ENCODE measurements at places on chromosomes 1 and 21.

- no peak for DNase-seq
Measured at GRCh38 chr1:53951697-53952096, 5.5 kb downstream of the LRRC42 start.

- DNase-seq, result no peak
Measured at GRCh38 chr1:209106237-209106741, 477.2 kb upstream of the CAMK1G start.

- no peak for DNase-seq
Measured at GRCh38 chr1:33267468-33268205, 11.3 kb downstream of the ZNF362 start.

DNA sequence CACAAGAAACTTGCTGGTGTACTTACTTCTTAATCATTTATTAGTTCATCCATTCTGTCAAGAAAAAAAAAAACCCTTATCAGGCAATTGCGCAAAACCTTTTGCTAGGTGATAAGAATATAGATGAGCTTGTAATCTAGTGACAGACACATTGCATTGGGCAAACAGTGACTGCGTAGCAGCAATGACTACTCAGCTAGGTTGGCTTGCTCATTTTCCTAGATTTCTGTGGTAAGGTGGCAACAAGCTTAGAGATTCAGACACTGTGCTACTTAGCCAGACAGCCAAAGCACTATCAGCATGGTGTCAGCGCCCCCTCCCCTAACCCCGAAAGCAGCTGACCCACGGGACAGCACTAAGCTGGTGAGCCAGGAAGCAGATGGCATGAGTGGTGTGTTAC, 203.1 kb downstream of the BARHL2 start:
- no peak for DNase-seq

DNA sequence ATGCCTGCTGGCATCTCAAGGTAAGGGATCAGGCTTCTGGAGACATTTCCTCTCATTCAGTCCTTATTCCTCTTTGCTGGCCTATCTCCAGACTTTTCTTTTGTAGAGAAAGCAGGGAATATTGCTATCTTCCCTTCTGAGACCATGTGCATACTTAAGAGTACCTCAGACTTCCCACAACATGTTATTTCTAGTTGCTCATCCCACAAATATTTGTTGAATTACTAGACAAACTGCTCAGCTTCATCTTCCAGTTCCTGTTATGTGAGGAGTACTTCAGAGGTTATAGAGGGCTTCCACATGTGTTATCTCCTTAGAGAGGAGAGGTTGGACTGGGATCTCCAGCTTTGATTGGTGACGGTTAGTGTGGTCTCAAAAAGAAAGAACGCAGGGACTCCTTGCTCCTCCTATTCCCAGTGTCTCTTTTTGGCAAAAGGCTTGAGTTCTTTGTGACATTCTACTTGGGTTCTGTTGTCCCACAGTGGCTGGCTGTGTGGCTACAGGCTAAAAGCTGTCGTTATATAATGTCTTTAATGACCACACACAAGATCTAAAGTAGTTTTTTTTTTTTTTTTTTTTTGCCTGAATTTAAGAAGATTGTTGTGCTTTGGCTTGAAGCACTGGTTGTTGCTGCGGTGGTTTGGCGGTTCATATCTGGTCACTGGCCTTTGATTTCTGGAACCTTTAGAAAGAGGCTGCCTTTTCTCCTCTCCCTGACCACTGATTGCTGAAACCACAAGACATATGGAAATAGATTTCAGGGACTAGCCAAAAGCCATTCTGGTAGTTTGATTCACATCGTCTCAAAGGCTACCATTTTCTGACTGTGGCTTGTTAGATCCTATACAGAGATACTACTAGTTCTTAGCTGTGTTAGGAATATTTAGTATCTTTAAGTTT, 78.7 kb downstream of the FGGY start:
- no peak for DNase-seq

DNA sequence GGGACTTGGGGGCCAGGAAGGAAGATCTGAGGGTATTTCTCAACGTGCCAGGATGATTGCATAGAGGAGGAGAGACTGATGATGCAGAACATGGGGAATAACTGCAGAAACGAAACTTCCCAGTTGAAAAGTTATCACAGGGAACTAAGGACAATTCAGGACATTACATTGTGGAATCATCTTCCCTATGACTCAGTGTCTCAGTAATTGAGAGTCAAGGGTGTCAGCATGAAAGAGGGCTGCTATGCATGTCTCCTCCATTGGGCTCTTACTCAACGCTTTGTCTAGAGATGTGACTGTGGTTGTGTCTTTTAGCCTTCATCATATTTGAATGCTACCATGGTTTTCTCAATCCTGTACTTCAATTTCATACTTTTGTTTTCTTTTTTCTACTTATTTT, 48.9 kb upstream of the PTGFR start:
- DNase-seq, result no peak

- no peak for DNase-seq
Measured at GRCh38 chr1:29240400-29240837, 4.1 kb downstream of the PTPRU start.

- no peak for DNase-seq
Measured at GRCh38 chr21:31752352-31752751, 20.4 kb upstream of the SCAF4 start.

GRCh38 chr1:54249819-54250435, 50.0 kb downstream of the MRPL37 start:
- DNase-seq, result no peak

DNA sequence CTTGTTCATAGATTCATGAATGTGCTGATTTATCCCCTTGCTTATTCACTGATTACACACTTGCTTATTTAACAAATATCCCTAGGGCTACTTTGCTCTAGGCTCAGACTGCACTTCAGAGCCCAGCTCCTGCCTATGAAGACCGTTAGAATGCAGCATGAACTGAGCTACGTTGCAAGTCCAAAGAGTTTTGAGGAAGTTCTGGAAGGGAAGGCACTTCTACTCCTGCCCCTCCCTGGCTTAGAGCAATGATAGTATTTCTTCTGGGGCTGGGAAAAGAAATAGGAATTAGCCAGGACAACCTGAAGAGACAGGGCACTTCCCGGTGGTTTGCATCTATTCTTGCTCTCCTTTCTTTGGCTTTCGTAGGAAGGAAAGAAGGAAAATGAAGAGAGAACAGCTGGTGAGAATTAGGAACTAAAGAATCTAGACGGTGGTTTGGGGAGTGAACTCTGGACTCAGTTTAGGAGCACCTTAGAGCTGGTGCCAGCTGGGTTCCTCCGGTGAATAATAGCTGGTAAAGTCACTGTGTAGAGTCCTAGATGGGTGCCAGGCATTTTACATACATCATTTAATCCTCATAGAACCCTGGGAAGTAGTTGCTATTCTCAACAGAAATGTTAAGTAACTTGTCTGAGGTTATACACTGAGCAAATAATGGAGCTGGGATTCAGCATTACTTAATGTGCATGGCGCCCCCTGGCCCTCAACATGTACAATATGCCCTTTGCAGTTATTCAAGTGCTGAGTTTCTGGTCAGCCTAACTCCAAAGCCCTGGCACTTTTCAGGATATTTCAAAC, 65.9 kb downstream of the NDUFS5 start:
- no peak for DNase-seq

- no peak for DNase-seq
Measured at GRCh38 chr1:25021591-25022215, 91.6 kb upstream of the RUNX3 start.
